ENCODE measurements at places on chromosomes 4 and X. TPM values are rescaled to one million over a fixed set of nuclear protein-coding genes. Genes with fewer than 3 reads are reported as not detected.

DNA sequence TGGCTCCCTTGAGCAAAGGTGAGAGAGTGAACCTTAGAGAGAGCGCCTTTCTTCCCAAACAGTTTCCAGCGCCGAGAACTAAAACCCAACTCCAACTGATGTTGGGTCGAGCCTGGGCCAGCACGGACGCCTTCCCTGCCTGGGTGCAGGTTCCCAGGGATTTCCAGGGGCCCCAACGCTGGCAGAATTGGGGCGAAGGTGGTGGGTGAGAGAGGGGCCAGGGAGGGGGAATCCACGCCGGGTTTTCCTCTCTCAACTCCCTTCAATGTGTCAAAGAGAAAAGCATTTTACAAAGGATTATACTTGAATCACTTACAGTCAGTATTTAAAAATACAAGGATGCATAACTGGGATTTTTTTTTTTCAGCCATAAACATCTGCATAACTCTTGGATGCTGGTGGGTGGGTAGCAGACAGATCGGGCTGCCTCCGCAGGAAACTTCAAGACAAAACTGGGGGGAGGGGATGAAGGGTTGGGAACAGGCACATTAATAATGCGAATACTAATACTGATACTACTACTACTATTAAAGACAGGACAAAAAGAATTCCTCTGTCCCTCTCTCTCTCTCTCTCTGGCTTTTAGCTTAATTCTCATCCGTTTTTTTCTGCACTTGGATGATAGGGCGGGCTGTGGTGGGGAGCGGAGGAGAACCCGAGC lies 1.3 kb upstream of the ARX start:
- no peak for DNase-seq

- no peak for DNase-seq
Observed at GRCh38 chr4:28357990-28358389, 1497.3 kb downstream of the STIM2 start.

The PAGE2 gene
- not detected for total RNA-seq

The PHEX gene
- total RNA-seq = not detected

- no peak for DNase-seq
Observed at GRCh38 chr4:131644619-131645018, 1504.5 kb upstream of the PCDH10 start.

- DNase-seq = no peak
Observed at GRCh38 chr4:81452452-81453006, 19.2 kb downstream of the RASGEF1B start.

The MAGEA3 gene
- total RNA-seq = not detected

- no peak for DNase-seq
Observed at GRCh38 chr4:105194328-105195231, 47.9 kb downstream of the TET2 start.

The TLR1 gene
- 7.4 TPM for total RNA-seq

GRCh38 chr4:11293866-11294265 lies 134.8 kb downstream of the HS3ST1 start:
- DNase-seq = no peak
